NCI-H524 treated with DMSO at 0.1 percent for 48 hours (cell line): ENCODE measurements at places on chromosomes 6 and 20.

DNA sequence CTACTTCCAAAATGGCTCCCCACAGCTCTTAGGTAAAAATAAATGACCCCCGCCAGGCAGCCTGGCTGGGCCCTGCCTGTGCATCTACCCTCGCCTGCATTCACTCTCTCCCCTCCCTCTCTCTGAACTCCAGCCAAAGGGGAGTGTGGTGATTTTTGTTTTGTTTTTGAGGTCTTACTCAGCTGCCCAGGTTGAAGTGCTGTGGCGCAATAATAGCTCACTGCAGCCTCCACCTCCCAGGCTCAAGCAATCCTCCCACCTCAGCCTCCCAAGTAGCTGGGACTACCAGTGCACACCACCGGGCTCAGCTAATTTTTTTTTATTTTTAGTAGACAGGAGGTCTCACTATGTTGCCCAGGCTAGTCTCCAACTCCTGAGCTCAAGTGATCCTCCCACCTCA lies 15.8 kb downstream of the NFATC2 start:
- no peak for DNase-seq

DNA sequence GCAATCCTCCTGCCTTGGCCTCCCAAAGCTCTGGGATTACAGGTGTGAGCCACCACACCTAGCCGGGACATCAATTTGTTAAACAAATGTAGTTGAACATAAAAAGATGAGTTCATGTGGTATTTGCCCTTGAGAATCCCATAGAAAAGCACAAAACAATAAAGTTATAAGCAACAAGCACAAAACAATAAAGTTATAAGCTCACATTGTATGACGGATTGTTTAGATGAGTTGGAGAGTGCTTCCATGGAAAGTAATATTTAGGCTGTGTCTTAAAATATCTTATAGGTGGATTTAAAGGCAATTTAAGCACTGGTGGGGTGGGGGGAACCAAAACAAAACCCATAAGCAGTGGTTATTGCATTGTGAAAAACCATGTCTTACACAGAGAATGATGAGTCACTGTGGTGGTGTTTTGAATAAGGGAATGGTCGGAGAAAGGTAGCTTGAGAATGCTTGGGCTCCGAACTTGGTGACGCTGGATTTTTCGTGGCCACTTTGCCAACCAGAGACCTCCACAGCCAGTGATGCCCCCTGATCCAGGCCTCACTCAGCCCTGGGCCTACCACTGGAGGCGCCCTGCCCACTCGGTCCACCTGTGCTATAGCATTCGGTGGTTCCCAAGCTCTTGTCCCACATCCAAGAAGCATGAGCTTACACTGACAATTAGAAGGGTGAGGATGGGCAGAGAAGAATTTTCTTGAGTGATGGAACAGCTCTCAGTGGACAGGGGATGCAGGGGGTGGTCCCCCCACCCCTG lies 256.0 kb downstream of the CDKAL1 start:
- DNase-seq = no peak

GRCh38 chr20:59181936-59182335 lies 18.3 kb downstream of the ZNF831 start:
- no peak for DNase-seq

DNA sequence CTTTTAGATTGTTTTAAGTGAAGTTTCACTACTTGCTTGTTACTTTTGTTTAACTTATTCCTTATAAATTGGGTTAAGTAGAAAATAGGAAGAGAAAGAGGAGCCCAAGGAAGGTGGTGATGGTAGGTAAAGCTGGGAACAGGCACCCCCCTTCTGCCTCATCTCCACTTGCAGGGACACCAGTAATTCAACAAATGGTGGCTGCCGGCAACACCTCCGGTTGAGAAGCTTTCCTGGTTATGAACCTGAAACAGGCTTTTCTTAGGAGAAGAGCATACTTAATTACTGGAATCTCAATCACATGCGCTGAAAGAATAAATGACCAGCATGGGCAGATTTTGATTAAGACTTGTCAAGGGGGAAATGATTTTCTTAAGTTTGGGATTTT lies 158.9 kb upstream of the ZNF217 start:
- DNase-seq = no peak

DNA sequence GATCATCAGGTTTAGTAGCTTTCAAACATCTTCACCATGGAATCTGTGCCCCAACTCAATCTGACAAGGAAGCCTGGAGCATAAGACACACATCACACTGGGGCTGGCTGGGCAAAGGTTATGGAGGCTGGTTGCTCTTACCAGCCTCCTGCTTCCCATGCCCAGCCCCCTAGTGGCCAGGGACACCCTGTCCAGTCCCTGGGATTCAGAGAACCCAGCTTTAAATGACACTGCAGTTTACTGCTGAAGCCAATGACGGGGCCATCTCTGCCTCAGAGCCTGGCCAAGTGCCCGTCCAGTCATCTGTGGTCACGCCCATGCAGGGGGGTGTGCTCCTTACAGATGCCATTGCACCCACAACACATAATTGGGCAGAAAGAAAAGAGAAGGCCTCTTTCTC lies 272.9 kb downstream of the SMOC2 start:
- no peak for DNase-seq

GRCh38 chr6:43946641-43947363 lies 176.8 kb downstream of the VEGFA start:
- DNase-seq = no peak

GRCh38 chr20:16675001-16675564 lies 54.7 kb upstream of the SNRPB2 start:
- DNase-seq = no peak

DNA sequence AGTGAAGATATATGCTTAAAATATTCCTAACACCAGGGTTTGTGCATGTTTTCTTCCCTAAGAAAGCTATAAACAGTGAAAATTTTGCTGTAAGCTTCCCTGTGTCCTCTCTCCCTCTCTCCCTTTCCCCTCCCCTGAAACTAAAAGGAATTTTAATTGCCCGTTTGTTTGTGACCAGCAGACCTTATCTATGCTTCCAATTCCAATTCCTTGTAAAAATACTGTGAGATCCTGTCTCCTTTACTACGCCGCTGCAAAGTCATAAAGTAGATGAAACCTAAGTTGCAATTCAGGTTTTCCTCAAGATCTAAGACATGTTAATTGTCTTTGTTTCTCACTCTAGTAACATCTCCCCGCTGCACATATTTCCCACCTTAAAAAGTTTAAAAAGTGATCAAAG lies 82.3 kb downstream of the DNAH8 start:
- DNase-seq = no peak

DNA sequence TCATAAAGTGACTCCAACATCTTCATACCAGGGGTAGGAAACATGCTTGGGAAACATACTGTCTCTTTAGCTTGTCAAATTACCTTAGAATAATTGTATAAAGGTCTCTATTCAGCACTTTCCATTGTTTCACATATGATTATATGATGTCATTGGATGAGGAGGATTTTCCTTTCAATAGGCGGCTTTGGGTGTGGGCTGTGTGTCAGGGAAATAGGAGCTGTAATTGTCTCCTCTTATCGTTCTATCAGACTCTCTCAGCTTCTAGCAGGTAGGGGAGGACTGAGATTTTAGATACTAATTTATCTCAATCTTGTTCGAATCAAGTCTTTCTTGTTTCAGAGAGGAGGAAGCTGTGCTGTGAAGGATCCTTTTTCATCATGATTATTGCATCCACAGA lies 179.4 kb upstream of the OLIG3 start:
- DNase-seq = no peak

- no peak for DNase-seq
Measured at GRCh38 chr6:37059344-37060194, 54.1 kb downstream of the FGD2 start.

- DNase-seq = peak; percentile 28
Measured at GRCh38 chr20:37630166-37630565, 63.7 kb upstream of the CTNNBL1 start.

DNA sequence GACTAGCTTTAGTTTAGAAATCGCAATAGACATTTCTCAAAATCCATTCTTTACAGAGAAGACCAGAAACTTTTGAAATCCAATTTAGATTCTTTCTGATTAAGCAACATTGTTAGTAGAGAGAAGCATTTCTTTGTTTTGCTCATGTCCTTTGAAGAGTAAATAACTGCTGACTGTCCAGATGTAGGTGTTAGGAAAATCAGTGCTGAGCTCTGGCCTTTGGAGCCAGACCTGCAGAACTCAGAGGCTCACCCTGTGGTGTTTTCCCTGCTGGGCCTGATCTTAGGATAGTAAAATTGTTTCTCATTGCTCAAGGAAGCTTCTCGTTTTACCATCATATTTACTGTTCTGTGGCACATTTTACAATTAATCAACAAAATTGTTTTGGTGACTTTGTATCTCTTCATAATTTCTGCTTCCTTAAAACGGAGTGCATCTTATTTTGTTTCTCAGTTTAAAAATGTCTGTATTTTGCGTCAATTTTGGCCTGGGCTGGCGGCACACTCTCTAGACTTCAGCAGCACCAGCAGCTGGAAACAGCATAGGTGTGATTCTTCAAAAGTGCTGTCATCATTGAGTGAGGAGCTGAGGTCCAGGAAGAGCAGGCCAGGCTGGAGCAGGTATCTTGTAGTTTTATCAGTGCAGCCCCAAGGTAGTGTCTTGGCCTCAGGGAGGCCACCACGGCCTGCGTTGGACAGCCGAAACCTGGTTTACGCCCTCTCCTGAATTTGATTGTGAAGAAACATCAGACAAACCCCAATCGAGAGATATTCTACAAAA lies 8.3 kb upstream of the ZDHHC14 start:
- no peak for DNase-seq

DNA sequence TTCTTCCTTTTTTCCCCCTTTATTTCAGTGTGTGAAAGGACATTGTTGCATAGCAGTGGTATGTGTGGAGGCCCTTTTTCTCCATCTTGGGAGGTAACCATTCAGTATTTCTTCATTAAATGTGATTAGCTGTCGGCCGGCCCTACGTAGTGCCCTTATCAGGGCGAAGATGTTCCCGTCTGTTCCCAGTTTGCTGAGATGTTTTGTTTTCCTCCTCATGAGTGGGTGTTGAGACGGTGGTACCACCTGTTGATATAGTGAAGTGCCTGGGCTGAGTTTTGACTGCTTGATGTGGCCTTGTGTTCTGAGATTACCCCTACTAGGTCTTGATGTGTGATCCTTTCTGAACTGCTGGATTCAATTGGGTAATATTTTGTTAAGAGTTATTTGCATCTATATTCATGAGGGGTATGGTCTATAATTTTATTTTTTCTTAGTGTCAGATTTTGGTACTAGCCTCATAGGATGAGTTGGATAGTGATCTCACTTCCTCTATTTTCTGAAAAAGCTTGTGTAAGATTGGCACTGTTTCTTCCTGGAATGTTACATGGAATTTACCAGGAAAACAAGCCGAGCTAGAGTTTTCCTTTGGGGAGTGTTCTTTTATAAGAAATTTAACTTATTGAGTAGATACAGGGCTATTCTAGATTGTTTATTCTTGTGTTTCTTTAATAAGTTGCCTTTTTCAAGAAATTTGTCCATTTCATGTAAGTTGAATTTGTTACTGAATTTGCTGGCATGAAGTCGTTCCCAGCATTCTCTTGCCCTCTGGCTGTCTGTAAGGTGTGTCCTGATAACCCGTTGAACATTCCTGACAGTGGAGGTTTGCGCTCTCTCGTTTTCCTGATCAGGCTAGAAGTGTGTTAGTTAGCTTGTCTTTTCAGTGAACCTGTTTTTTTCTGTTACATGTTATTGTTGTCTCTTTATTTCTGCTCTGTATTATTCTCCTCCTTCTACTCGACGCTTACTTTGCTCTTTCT lies 4.3 kb downstream of the MTG2 start:
- no peak for DNase-seq

DNA sequence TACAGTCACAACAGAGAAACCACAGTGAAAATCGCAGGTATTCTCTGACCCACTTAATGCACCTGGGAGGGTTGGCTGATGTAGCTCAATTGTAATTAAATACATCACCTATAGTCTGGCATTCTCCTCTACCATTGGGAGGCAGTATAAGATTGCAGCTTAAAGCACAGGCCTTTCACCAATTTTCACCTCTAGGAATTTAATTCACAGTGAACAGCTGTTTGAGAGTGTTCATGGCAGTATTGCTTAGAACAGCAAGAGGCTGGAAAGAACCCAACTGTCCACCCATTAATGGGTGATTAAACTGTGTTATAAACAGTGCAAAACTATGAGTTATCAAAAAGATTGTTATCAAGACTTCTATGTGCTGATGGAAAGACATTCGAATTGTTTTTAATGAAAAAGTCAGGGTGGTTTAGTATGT lies 2.0 kb downstream of the EDEM2 start:
- peak; percentile 35 for DNase-seq

DNA sequence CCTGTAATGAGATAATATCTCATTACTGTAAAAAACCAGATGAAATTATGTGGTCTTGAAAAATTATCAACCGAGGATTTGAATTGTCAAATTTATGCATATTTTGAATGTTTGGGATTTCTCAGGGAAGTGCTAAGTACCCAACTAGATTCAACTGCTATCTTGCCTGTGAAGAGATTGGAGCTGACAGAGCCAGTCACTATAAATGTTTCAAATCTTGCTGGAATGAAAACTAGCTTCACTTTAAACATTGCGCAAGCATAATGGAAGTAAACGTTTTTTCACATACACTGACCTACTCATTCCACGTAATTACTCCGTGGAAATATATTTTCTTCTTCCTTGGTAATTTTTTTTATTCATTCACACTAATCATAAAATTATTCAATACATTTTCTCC lies 46.7 kb downstream of the TMEM170B start:
- no peak for DNase-seq

GRCh38 chr20:40683221-40683893 lies 5.7 kb downstream of the MAFB start:
- no peak for DNase-seq

- peak; percentile 19 for DNase-seq
Measured at GRCh38 chr6:42260396-42260888, 42.8 kb upstream of the MRPS10 start.

DNA sequence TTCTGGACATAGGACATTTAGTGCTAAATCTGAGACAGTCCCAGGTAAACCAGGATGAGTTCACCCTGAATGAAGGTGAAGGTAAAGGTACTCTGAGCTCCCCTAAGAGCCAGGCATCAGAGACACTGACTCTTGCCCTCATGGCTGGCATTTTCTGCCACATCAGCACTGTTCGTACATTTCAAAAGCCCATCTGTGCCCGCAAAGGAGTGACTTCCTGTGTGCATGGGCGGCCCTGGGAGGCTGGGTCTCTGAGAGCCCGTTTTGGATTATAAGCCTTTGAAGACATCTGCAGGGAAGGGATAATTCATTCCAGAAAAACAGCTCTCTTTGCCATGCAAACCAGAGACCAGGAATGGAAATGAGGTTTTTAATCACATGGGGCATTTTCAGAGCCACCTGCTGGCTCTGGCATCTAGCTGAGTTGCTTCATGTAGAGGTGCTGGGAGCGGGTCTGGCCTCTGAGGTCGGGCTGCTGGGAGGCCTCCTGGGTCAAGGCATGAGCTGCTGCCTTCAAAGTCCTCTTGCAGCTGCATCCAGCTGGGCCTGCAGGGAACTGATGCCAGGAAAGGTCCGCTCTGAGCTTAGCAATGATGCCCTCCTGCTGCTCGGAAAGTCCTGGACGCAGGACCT lies 348.3 kb downstream of the DHX35 start:
- DNase-seq = no peak
